Activated CD4-positive, alpha-beta T cell treated with anti-CD3 and anti-CD28 coated beads, Interleukin-2, amount 10 ng/mL, durations not matched to agents 7 days and 5 days (primary cell): ENCODE measurements at places on chromosomes 3 and 15.

GRCh38 chr3:10808974-10809373 lies 7.1 kb upstream of the SLC6A11 start:
- peaks cover 14% of the 10 kb centered on the region for H3K27me3 ChIP-seq
- H3K27ac ChIP-seq, result no peak overlapping the region
- no peaks in the 10 kb centered on the region for H3K36me3 ChIP-seq
- H3K4me3 ChIP-seq, result no peak overlapping the region

DNA sequence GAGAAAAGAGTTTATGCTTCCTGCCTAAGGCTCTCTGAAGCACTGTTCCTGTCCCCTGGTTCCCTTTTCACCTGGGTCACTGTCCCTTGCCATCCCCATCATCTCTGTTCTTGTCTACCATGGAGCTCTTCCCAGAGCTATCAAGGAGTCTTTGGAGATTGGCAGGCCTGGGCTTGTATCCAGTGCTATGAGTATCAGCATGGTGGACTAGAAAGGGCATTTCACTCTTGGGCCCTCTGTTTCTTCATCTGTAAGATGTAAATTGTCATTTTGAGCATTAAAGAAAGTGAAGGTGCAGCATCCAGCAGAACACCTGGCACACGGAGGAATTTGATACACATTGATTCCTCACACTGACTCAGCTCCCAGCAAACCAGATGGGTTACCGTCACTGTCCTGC lies 388.2 kb downstream of the CACNA2D3 start:
- no peak overlapping the region for H3K4me3 ChIP-seq
- no peak overlapping the region for H3K27ac ChIP-seq
- no peak for DNase-seq
- H3K27me3 ChIP-seq, result no peaks in the 10 kb centered on the region
- H3K36me3 ChIP-seq, result no peaks in the 10 kb centered on the region
- H3K4me1 ChIP-seq, result no peaks in the 10 kb centered on the region

GRCh38 chr15:69762373-69763148 lies 309.9 kb downstream of the RPLP1 start:
- peaks cover 71% of the 10 kb centered on the region for H3K4me1 ChIP-seq
- no peak overlapping the region for H3K4me3 ChIP-seq
- peaks cover 12% of the 10 kb centered on the region for H3K27me3 ChIP-seq
- H3K36me3 ChIP-seq, result peaks cover 27% of the 10 kb centered on the region
- DNase-seq, result no peak

GRCh38 chr3:156655819-156656550 lies 18.4 kb upstream of the TIPARP start:
- no peak for DNase-seq
- H3K4me3 ChIP-seq, result no peak overlapping the region
- peaks cover 9% of the 10 kb centered on the region for H3K27me3 ChIP-seq
- H3K4me1 ChIP-seq, result peaks cover 11% of the 10 kb centered on the region
- no peak overlapping the region for H3K27ac ChIP-seq
- H3K36me3 ChIP-seq, result no peaks in the 10 kb centered on the region

DNA sequence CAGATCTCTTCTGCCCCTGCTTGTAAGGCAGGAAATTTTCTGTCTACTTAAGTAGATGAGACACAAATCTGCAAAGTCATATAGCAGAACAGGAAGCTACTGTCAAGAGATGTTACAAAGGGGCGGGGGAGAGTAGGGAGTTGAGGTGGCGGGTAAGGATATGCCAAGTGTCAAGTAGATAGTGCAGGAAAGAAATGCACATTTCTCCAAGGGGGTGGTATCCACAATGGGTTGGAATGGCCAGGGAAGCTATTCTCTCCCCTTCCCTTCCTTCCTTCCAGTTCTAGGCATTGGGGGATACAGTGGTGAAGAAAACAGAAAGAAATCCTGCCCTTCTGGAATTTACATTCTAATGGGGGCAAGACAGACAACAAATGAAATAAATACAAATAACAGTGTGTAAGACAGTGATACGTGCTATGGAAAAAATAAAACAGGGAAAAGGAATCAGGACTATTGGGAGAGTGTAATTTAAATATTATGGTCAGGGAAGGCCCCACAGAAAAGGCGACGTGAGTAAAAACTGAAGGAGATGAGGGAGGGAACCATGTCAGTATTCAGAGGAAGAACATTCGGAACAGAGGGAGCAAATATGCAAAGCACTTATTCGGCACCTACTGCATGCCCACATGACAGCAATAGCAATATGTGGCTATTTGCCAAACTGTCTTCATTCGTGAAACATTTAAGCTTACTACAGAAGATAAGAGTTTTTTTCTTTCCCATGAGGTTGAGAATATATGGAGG lies 42.8 kb upstream of the RNU6-1 start:
- peaks cover 13% of the 10 kb centered on the region for H3K27me3 ChIP-seq
- no peak overlapping the region for H3K27ac ChIP-seq
- no peak overlapping the region for H3K4me3 ChIP-seq
- no peaks in the 10 kb centered on the region for H3K36me3 ChIP-seq
